ENCODE measurements at places on chromosomes 2 and 18.

GRCh38 chr2:17177088-17177487, 341.2 kb downstream of the RAD51AP2 start:
- DNase-seq = no peak

DNA sequence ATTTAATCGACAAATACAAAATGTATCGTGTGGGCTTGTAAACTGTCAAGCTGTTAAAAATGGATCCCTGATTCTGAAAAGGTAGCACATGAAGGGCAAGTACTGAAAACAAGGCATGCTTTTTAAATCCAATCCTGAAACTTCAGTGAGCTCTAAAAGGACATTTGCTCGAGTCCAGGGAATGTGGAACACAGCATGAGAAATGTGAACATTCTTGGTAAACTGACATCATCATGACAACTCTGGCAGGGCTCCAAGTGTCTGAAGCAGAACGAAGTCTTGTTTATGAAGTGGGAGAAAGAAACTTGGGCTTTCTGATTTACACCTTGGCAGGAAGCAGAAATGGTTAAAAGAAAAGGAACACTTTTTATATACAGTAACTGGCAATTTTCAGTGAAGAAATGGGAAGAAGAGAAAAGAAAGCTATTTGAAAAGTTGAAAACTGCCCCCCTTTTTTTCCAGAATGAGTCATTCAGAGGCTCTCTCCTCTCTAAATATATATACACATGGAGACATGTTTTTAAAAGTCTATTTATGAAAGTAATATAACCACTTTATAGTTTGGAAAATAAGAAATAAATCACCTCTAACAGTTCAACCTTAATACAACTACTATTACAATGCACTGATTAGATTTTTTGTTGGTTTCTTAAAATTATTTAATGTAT, 120.8 kb downstream of the GAREM1 start:
- no peak for DNase-seq

DNA sequence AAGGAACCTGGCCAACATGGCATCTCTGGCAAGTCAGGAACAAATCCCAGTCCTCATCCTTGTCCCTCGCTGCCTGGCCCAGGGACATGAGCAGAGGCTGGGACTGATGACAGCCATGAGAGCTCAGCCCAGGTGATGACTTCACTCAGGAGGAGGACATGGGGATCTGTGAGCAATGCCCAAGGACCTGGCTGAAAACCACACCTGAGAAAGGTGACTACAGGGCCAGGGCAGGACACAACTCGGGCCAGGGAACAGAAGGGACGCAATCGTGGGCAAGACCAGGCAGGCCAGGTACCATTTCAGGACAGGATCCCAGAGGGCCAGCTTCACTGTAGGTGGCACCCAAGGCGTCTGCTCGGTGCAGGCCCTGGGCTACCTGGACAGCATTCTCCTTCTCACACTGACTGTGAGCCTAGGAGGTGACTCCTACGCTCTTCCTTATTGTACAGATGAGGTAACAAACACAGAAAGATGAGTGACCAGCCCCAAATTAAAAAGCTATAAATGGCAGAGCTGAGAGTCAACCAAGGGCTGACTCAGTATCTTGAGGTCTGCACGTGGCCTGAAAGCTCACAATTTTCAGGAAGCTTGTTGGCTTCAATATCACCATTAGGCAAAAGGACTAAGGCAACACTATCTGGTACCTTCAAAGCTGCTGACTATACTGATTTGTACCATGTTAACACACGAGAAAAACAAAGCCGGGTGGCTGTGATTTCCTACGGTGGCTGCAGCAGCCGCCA, 141.1 kb downstream of the EIPR1 start:
- DNase-seq = no peak

- no peak for DNase-seq
Measured at GRCh38 chr2:221353201-221353600, 218.9 kb downstream of the EPHA4 start.

DNA sequence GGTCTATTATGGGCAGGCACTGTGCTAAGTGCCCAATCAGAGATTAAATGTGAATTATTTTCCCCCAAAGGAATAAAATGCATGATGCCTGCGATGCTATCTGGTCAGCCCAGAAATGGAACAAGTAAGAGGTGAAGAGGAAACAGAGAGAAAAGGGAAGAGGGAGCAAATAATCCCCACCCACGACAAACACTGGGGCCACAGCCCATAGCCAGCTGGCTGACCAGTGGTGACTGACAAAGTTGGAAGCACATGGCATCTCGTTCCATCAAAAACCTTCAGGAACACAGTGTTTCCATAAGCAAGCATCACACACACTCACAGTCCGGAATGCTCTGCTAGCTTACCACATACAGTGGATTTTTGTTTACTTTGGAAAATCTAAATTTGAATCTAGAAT, 21.1 kb upstream of the COX7A2L start:
- no peak for DNase-seq

DNA sequence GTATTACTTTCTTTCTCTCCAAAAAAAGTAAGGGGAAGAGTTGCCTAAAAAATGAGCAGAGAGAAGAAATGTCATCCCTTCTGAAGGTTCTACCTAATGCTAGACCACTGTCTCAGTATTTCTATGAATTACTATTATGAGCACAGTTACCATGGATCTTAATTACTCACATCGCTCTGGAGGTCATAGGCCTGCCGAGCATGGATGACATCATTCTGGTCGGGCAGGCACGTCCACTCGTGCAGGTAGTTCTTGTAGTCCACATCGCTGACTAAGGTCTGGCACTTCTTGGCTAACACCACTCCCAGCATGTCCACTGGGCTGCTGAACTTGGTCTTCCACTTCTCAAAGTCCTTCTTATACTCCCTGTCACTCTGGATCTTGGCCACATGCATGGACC, 106.9 kb downstream of the NEB start:
- no peak for DNase-seq

DNA sequence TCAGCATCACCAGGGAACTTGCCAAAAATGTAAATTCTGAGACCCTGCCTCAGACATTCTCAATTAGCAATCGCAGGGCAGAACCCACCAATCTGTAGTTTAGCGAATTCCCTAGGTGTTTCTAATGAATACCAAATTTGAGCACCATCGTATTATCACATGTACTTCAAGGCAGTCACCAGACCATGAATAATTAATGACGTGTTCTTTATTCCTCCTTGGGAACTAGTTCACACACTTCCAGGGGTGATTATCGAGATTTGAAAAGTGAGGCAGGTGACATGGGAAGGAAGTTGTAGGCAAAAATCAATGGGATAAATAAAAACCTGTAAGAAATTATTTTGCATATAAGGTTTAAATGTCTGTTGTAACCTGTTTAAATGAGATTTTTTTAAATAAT, 102.5 kb upstream of the CRIM1 start:
- DNase-seq = no peak

- peak; percentile 16 for DNase-seq
Measured at GRCh38 chr2:88765154-88765888, 73.8 kb downstream of the RPIA start.

DNA sequence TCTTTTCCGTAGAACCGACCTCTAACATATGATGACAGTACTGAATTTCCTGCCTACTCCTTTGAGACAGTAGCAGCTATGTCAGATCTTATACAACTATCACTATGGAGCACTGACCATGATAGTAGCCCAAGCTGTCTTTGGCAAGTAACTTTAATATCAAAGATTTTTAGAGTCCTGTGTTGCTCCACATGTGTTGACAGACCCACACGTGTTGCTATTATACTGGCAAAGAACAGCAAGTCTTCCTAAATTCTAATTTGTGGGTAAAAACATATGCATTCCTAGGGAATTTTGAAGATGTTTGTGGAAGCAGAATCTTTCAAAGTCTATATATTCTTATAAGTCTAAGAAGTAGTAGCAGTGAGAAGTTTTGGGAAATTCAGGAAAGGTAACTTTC, 245.5 kb upstream of the HNMT start:
- DNase-seq = no peak

- DNase-seq = peak; percentile 4
Measured at GRCh38 chr2:55419233-55419678, 400 bp downstream of the CCDC88A start.

DNA sequence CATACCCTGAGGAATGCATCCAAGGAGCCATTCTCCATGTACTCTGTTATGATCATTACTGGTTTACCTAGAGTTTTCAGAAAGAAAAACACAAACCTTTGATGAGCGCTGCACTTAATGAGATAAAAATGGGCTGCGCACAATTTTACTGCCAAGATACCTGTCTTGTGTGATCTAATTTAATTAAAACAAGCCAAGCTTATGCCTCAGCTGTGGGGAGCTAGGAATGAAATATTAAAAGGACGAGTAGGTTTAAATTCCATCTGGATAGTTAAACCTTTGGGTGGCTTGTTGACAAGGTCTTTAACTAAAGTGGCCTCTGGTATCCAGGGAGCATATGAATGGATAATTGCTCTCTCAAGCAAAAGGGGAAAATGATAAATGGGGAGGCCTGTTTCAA, 135.0 kb downstream of the EPHA4 start:
- DNase-seq = no peak

DNA sequence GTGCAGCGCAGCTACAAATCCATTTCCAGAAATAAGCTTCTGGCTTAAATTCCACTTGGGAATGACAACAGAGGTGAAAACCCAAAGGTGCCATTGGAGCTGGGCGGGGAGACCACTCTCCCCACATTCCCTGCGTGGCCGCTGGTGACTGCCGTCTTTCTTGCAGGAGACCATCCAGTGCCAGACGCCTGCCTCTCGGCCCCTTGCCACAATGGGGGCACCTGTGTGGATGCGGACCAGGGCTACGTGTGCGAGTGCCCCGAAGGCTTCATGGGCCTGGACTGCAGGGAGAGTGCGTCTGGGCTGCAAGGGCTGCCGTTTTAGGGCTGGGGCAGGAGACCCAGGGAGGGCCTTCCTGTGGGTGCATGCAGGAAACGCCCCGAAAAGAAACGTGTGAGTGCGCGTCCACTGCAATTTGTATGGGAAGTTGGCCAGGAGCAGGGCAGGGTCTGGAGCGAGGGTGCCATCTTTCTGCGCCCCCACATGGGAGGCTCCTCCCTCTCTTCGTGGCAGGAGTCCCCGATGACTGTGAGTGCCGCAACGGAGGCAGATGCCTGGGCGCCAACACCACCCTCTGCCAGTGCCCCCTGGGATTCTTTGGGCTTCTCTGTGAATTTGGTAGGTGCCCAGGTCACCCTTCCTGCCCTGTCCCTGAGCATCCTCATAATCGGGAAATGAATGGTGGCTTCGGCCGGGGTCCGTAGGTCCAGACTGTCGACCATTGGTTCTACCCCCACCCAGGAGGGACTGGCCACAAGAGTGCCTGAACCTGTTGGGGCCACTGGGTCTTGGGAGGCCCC, 49.9 kb downstream of the SNED1 start:
- no peak for DNase-seq

All from stimulated activated CD8-positive, alpha-beta memory T cell treated with anti-CD3 and anti-CD28 coated beads, Interleukin-7, amount 100 ng/mL, for 24 hours (primary cell).